ENCODE measurements at places on chromosomes 13 and 19.

GRCh38 chr13:18996627-18997051, 185.0 kb downstream of the TUBA3C start:
- DNase-seq: no peak

- no peak for DNase-seq
Measured at GRCh38 chr13:31528176-31528575, 211.2 kb upstream of the RXFP2 start.

DNA sequence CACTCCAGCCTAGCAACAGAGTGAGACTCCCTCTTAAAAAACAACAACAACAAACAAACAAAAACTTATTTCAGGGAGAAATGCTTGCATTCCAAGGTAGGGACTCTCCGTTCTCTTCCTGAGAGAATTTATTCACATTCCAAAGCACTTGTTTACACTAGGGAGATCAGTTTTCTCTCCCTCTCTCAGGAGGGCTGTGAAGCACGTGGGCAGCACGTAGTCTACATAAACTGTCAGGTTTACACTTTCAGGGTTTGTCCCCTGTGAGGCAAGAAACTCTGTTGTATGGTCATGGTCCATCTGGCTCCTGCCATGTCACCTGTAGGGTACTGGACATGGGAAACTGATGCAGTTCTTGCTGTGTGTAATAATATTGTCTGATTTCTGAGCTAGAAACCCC, 31.6 kb downstream of the WDR87 start:
- DNase-seq: no peak

DNA sequence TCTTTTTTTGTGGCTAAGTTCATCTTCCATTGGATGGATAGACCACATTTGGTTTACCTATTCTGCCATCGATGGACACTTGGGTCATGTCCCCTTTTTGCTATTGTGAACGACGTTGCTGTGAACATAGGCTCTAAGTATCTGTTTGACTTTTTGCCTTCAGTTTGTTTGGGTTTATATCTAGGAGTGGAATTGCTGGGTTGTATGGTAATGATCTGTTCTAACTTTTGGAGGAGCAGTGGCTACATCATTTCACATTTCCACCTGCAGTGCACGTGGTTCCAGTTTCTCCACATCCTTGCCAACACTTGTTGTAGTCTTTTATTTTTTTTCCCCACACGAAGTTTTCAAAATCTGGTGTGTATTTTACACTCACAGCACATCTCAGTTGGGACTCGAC, 21.7 kb downstream of the BICRA start:
- no peak for DNase-seq

- DNase-seq: no peak
Measured at GRCh38 chr19:10433131-10433536, 12.8 kb downstream of the PDE4A start.

- no peak for DNase-seq
Measured at GRCh38 chr13:108377646-108378206, 108.2 kb downstream of the TNFSF13B start.

GRCh38 chr19:30375553-30376031, 3.4 kb downstream of the ZNF536 start:
- no peak for DNase-seq

DNA sequence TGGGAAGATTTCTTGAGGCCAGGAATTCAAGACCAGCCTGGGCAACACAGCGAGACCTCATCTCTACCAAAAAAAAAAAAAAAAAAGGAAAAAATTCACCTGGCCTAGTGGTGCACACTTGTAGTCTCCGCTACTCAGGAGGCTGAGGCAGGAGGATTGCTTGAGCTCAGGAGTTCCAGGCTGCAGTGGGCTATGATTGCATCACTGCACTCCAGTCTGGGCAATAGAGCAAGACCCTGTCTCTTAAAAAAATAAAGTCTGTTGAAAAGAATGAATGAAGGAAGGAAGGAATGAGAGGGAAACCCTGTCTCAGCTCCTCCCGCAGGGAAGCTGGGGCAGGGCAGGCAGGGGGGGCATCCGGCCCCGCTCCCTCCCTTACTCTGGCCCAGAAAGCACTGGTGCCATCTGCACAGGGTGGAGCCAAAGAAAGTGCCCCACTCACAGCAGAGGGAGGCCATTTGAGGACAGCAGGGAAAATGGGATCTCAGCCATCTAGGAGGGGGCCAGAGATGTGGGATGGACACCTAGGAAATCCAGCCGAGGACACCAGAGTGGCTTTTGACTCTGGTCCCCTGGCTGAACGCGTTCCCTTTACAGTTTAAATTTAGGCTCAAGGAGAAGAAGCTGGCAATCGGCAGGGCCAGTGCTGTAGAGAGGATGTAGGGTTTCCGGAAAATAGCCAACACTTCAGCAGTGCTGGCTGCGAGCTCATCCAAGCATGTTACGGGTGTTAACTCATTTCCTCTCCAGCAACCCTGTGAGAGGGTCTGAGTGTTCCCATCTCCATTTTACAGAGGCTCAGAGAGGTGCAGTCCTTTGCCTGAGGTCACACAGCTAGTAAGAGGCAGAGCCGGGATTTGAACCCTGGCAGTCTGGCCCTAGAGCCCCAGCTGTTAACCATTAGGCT, 3.6 kb upstream of the HPN start:
- no peak for DNase-seq

- DNase-seq: no peak
Measured at GRCh38 chr19:31001991-31002390, 347.2 kb downstream of the TSHZ3 start.

DNA sequence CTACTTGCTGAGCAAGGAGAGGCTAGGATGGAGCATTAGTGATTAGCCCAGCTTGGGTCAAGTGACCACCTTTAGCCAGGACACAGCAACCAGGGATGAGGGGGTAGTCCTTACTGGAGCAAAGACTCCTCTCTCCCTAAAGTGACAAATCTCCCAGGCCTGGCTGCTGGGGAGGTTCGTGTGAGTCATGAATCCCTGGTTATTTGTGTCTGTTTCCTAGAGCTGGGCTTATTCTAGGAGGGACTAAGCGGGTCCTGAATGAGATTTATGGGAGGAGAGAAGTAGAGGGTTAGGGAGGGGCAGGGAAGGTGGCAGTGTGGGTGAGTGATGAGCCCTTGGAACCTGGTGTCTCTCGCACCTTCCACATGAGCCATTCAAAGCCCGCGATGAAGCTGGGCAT, 487.3 kb downstream of the TSHZ3 start:
- DNase-seq: no peak

DNA sequence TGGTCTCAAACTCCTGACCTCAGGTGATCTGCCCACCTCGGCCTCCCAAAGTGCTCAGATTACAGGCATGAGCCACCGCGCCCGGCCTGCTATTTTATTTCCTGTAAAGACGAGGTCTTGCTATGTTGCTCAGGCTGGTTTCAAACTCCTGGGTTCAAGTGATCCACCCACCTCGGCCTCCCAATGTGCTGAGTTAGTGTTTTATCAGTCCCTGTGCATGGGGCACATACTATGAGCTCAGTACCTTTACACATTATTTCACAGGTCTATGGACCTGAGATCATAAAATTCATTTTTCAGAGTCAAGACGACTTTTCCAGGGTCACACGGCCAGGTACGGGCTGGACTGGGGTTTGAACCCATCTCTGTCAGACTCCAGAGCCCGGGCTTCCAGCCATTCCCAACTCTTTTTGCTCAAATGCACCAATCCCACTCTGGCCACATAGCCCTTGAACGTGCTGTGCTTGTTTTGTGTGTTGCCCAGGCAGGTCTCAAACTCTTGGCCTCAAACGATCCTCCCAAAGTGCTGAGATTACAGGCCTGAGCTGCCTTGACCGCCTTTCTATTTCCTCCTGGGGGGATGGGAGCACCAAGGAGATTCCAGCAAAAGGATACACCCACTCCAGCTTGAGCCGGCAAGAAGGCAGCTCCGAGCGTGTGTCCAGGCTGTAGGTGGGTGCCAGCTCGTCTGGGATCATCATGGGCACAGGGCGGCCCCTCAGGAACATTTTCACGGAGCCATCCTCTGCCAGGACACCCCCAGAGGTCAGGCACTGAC, 1.1 kb downstream of the EML2 start:
- DNase-seq: no peak

GRCh38 chr13:53863520-53863919, 834.9 kb downstream of the OLFM4 start:
- DNase-seq: no peak

DNA sequence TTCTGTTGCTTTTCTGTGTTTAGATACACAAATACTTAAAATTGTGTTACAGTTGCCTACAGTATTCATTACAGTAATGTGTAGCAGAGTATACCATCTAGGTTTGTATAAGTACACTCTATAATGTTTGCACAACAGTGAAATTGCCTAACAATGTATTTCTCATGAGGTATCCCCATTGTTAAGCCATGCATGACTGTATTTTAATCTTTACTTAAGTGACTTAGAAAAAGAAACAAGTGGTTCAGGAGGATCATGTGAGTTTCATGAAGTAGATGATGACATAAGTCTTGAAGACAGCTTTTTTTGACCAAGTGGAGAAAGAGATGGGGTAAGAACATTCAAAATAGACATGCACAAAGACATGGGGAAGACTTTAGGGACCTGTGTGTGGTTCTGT, 8.4 kb upstream of the KCTD4 start:
- DNase-seq: no peak

DNA sequence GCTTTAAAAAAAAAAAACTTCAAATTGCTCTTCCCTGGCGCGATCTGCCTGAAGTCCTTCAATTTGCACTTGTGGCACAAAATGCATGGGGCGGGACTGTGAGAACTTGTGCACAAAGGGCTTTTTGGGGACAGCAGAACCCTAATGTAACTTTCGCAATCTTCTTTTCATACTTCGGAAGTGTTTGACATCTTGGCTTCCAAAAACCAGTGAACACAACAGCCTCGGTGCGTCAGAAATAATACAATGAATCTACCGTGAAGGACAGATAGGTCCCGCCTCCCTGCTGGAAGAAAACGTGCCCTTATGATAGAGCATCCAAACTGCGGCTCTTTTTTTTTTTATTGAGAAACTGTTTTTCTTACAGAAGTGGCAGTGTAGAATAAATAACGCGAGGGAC, 36.6 kb downstream of the KLF2 start:
- DNase-seq: no peak

GRCh38 chr13:112688560-112689302, 1.1 kb upstream of the ATP11A start:
- DNase-seq: no peak

- DNase-seq: no peak
Measured at GRCh38 chr19:35816262-35816661, 3.6 kb upstream of the PRODH2 start.

DNA sequence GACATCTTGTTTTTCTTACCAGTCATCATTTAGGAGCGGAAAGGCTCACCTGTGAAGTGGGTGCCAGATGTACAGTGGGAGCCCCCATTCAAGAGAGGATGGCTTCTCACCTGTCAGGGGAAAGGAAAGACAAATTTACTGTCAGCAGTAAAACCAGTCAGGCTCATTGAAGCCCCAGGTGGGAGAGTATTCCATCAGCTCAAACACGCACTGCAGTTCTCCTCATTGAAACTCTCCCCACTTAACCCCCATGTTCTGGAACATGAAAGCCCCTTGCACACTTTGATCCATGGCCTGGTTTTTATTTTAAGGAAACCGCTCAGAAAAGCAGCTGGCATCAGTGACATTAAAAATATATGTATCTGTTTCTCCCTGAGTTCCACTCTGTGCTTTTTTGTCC, 401.1 kb upstream of the ZNF507 start:
- no peak for DNase-seq

GRCh38 chr19:14116525-14116917, 1.0 kb downstream of the PRKACA start:
- no peak for DNase-seq

GRCh38 chr19:23686621-23687423, at the start of gene ZNF675:
ZNF675 (minus strand) TSS chr19:23687212; CDS start chr19:23687033, 179 bp downstream.
- DNase-seq: peak; percentile 74

DNA sequence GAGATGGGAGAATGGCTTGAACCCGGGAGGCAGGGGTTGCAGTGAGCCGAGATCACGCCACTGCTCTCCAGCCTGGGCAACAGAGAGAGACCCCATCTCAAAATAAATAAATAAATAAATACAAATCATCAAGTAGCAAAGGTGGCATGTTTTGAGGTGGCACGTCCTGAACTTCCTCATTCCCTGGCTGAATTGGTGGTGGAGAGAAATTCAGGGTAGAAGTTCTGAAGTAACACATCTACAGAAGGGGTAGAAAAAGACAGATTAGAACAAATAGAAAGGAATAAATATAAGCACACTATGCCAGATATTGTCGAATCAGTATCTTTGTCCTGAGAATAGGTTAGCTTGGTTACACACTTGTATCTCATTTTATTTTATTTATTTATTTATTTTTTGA, 6.3 kb downstream of the IFI30 start:
- DNase-seq: no peak

GRCh38 chr19:11446652-11447301, 11.3 kb downstream of the PRKCSH start:
- DNase-seq: peak; percentile 66

- no peak for DNase-seq
Measured at GRCh38 chr13:27622102-27622820, 569 bp downstream of the POLR1D start.

GRCh38 chr13:46728777-46729176, 68.2 kb downstream of the ESD start:
- no peak for DNase-seq

Data from progenitor cell of endocrine pancreas (in vitro differentiated cells).